ENCODE measurements at places on chromosomes 6 and 20. TPM values are rescaled to one million over a fixed set of nuclear protein-coding genes. Genes with fewer than 3 reads are reported as not detected.

DNA sequence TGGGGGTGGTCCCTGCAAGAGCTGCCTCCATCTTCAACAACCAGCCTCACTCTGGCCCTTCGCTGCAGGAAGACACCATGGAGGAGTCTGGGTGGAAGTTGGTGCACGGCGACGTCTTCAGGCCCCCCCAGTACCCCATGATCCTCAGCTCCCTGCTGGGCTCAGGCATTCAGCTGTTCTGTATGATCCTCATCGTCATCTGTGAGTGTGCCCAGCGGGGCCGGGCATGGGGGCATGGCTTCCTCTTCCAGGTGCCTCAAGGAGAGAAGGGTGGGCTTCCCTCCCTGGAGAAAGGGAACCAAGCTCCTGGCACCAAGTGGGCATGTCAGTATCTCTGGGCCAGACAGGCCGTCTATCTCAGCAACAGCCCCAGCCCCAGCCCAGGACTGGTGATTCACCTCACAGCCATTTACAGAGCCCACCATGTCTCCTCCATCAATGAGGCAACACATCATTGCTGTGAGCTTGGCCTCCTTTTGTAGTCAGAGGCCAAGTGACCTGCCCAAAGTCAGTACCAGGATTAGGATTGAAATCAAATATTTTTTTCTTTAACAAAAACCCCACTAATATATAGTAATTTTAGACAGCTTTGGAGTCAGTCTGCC is 40.2 kb downstream of the TM9SF4 start:
- DNase-seq: no peak

DNA sequence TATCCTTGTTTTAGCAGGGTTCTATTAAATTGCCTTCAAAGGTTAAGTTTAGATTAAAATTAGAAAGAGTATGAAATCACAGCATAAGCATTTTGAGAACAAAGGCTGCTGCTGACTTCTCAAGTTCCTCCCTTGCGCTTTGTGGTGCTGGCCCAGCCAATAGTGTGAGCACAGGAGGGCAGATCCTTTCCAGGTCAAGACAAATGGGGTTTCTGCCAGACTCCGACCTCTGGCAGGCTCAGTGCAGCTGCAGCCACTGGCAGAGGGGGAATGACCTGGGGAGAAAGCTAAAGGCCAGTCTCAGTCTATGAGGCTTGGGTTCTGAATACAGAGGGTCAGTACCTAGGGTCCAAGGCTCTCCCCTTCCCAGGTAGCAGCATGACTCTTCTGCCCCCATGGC is 27.0 kb downstream of the CLIC5 start:
- DNase-seq: no peak

- DNase-seq: no peak
Measured at GRCh38 chr20:38874460-38875174, 51.6 kb upstream of the FAM83D start.

- no peak for DNase-seq
Measured at GRCh38 chr6:21284166-21284565, 309.4 kb upstream of the SOX4 start.

DNA sequence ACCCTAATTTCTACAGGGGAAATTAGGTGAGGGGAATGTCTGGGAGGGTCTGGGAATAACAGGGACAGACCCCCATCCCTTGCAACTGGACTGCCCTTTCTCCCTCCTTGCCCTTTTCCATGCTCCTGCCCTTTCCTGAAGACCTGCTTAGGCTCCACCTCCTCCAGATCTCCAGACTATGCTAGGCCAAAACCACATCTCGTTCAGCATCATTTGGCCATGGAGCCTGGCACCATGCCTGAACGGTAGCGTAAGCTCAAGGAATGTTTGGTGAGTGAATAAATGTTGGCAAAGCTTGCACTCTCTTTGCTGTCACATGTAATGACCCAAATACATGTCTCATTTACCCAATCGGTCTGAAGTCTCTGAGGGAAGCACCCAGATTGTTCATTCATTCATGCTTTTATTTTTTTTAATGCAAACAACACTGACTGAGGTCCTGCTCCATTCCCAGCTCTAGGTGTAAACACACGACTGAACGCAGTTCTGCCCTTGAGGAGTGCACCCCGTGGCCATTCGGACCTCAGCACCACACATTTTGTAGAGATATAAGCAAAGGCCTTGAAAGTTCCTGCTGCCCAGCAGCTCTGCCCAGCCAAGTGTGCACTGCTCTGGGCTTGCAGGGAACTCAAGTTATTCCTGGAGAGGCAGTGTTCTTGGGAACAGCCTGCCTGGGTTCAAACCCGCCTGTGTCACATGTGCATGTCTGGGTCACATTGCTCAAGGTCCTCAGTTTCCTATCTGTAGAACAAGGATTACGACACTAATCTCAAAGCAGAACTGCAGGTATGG is 1.1 kb upstream of the GRM4 start:
- no peak for DNase-seq

- DNase-seq: no peak
Measured at GRCh38 chr20:2812189-2812588, 2.6 kb upstream of the C20orf141 start.

GRCh38 chr6:155066921-155067680 is 72.0 kb downstream of the TIAM2 start:
- DNase-seq: no peak

DNA sequence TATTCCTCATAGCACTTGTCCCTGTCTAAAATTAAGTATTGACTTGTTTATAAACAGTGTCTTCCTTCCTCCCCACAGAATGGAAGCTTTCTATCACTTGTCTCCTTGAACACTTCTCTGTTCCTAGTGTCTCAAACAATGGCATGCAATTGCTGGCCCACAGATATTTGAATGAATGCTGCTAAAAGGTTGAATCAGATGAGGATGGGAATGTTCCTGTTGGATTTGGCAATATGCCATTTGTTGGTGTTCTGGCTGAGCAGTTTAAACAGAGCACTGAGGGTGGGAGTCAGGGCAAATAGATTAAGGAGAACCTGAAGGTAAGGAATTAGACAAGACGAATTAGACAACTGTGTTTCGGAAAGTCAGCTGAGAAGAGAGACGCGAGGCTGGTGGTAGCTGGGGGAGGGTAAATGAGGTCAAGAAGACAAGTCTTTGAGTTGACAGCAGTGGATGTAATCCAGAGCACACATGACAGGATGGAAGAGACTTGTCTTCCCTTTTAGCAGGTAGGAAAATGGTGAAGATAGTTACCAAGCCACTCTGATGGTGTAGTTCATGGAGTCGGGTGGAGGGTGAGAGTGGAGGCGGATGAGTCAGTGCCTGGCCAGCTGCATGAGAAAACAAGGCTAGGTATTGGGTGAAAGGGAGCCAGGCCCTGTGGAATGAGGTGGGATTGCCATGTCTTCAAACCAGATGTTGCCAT is 58.3 kb upstream of the GNRH2 start:
- DNase-seq: peak; percentile 42

DNA sequence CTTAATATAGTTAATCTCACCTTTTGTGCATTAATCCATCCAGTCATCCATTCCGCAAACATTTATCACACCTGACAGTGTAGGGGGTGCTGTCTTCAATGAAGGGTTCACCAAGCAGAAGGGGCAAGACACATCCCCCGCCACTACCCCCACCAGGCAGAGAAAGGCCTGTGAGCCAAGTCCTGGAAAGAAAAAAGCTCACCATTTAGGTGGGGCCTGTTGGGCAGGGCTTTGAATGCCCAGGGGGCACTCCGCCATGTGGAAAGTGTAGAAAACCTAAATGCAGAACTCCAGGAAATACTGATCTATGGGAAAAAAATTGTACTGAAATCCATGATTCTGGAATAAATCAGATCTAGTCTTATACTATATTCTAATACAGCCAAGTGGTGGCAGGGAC is 4.8 kb upstream of the STX16 start:
- no peak for DNase-seq

DNA sequence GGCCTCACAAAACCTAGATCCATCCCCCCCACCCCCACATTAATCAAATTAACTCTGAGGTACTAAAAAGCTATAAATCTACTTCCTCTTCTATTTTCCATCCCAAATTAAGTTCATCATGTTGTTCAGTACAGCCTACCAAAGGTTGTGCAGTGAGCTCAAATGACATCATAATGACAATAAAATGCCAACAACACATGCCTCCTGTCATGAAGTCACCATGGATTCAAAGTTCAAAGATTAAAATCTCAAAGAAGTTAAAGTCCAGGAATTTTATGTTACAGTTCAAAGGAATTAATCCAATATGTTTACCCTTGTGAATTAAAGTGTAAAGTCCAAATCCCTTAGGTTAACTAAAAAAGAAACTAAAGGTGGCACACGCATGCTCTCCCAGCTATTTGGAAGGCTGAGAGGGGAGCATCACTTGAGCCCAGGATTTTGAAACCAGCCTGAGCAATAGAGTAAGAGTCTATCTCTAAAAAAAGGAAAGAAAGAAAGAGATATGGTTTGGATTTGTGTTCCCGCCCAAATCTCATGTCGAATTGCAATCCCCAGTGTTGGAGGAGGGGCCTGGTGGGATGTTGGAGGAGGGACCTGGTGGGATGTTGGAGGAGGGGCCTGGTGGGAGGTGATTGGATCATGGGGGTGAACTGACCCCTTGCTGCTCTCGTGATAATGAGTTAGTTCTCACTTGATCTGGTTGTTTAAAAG is 25.7 kb upstream of the SIRT5 start:
- DNase-seq: no peak

- DNase-seq: no peak
Measured at GRCh38 chr6:43801495-43802181, 31.6 kb downstream of the VEGFA start.

- no peak for DNase-seq
Measured at GRCh38 chr20:722822-723644, 45.3 kb downstream of the SLC52A3 start.

DNA sequence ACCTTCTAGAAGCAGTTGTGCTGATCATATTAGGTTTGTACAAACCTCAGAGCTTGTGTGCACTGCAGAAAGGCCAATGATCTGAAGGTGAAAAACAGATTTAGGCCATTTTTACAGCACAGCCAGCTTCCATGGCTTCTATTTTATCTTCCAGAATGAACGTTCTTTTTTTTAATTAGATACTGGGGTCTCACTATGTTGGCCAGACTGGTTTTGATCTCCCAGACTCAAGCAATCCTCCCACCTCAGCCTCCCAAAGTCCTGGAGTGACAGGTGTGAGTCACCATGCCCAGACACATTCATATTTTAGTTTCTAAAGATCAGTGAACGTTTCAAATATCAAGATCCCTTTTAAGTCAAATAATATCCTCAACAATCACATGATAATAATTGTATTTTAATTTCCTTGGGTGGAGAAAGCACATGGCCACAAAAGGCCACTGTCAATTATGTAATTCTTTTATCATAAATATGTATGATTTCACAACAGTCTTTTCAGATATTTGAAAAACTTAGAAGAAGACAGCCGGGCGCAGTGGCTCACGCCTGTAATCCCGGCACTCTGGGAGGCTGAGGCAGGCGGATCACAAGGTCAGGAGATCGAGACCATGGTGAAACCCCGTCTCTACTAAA is 326.7 kb upstream of the JARID2 start:
- no peak for DNase-seq

GRCh38 chr6:11272491-11273192 is 40.2 kb upstream of the NEDD9 start:
- no peak for DNase-seq

DNA sequence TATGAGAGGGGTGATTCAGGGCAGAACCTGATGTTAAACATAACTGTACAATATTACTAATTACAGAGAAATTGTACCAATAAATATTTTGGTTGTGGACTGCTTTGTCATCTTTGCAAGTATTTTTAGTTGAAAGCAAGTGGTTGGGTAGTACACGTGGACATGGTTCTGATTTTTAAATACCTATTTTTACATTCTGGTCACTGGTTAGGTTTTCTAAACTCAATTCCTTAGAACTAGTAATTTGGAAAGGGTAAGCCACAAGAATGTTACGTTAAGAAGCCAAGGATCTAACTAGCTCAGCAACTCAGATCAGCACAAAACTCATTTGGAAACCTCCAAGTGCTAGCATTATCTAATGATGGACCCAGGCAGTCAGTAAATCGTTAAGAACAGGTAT is 2.7 kb downstream of the EPB41L2 start:
- no peak for DNase-seq

- DNase-seq: no peak
Measured at GRCh38 chr20:56453352-56453751, 15.1 kb upstream of the RTF2 start.

DNA sequence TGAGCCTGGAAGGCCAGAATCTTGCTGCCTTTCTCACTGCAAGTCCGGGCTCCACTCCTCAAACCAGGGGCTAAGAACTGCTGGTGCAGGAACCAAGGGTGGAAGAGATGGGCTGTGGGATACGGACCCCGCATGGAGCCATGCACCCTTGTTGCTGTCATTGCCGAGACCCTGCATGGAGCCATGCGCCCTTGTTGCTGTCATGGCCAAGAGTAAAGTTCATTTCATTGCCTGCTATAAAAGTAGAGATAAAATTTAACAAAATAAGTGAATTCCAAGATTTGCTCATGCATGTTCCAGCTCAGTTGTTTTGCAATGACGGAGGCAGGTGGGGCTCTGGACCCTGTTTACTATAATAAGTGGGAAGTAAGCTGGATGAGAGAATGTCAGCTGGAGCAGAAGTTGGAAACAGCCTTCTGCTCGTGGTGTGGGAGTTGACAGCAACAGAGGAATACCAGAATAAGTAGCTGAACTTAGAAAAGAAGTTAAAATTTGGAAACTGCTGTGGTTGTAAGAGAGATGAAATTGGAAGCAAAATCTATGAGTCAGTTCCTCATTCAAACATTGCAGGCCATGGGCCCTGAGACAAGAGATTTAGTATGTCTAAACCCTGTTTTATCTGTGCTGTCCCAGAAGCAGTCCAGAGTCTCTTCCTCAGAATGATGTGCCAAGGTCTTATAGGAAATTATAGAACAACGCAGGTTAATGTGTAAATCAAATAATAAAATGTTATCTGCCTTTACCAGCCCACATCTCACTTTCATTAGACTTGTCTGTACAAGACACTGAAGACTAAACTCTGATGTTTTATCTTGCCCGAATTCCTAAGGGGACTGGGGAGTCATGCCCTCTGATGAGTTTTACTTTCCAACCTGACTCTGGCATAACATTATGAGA is 15.8 kb upstream of the THBS2 start:
- DNase-seq: no peak

- no peak for DNase-seq
Measured at GRCh38 chr20:31723069-31723318, 326 bp upstream of the BCL2L1 start.

- DNase-seq: no peak
Measured at GRCh38 chr6:107629548-107630129, 139.7 kb downstream of the SOBP start.

Gene CLIC5
- 1.5 TPM for total RNA-seq

Gene LINC00237
- total RNA-seq: not detected

Gene CNBD2
- 5.3 TPM for total RNA-seq

Gene ECT2L
- total RNA-seq: not detected

Gene ENPP1
- 0.19 TPM for total RNA-seq

Gene ETV7
- 0.99 TPM for total RNA-seq

Gene SLC39A7
- 35.9 TPM for total RNA-seq

Gene RNF217
- total RNA-seq: 1.8 TPM

Gene FRK
- total RNA-seq: not detected

Gene DAAM2
- total RNA-seq: not detected

Gene MEP1A
- total RNA-seq: not detected

Gene C6orf58
- not detected for total RNA-seq

Gene TRIM40
- not detected for total RNA-seq

Data from activated naive CD4-positive, alpha-beta T cell treated with anti-CD3 and anti-CD28 coated beads for 36 hours (primary cell).